ENCODE measurements at places on chromosomes 11 and 22. TPM values are rescaled to one million over a fixed set of nuclear protein-coding genes. Genes with fewer than 3 reads are reported as not detected.

ZNF280B gene
- 0.58 TPM for total RNA-seq

OR52E1 gene
- not detected for total RNA-seq

EIF3L gene
- total RNA-seq: 332 TPM

FHIP1B gene
- total RNA-seq: 10.1 TPM

MYBPC3 gene
- total RNA-seq: not detected

TPST2 gene
- 43.1 TPM for total RNA-seq

TNNI2 gene
- not detected for total RNA-seq

OR10A2 gene
- total RNA-seq: not detected

CCDC87 gene
- 0.28 TPM for total RNA-seq

DAGLA gene
- total RNA-seq: 2.7 TPM

KCNJ1 gene
- under 0.01 TPM for total RNA-seq

PTPRJ gene
- 16.9 TPM for total RNA-seq

MAJIN gene
- not detected for total RNA-seq
